ENCODE measurements at places on chromosomes 16 and 17.

DNA sequence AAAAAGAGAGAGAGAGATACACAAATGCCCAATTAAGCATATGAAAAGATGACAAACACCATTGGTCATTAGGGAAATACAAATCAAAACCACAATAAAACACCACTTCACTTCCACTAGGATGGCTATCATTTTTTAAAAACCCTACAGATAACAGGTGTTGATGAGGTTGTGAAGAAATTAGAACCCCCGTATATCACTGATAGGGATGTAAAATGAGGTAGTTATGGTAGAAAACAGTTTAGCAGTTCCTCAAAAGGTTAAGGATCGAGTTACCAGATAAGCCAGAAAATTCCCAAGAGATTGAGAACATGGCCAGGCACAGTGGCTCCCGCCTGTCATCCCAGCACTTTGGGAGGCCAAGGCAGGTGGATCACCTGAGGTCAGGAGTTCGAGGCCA lies 2.8 kb downstream of the P2RX5 start:
- no peak for DNase-seq

DNA sequence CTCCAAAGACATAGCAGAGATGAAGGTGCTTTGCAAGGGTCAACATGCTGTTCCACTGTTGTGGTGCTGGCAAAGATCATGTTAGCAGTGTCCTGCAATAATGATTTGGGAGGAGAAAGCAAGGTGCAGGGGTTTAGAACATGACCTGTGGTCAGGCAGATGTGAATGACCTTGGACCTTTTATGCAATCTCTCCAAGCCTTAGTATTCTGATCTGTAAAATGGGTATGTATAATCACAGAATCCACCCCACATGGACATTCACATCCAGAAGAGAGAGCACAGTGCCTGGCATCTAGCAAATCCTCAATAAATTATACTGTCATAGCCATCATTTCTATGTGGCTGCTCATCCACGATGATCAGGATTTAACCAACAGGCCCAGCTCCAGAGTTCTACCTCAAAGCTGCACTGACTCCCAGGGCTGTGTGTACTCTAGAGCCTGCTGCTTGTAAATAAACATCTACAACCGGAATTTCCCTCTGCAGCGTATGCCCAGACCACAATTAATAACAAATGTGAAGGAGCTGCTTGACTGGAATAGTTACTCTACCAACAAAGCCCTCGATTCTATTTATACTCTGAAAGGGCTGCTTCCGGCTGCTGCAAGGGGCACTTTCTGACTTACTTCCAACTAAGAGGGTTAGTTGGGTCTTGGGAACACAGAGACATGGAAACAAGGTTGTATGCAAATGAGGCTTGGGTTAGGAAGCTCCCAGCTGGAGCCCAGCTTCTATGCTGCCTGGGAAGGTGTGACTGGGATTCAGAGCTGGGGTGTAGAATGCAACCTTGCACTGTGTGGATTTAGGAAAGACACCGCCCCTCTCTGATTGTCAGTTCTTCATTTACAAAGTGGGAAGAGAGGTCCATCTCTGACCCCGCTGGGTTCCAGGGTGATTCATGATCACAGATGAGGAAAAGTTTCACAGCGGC lies 265.2 kb downstream of the XYLT1 start:
- peak; percentile 85 for DNase-seq

DNA sequence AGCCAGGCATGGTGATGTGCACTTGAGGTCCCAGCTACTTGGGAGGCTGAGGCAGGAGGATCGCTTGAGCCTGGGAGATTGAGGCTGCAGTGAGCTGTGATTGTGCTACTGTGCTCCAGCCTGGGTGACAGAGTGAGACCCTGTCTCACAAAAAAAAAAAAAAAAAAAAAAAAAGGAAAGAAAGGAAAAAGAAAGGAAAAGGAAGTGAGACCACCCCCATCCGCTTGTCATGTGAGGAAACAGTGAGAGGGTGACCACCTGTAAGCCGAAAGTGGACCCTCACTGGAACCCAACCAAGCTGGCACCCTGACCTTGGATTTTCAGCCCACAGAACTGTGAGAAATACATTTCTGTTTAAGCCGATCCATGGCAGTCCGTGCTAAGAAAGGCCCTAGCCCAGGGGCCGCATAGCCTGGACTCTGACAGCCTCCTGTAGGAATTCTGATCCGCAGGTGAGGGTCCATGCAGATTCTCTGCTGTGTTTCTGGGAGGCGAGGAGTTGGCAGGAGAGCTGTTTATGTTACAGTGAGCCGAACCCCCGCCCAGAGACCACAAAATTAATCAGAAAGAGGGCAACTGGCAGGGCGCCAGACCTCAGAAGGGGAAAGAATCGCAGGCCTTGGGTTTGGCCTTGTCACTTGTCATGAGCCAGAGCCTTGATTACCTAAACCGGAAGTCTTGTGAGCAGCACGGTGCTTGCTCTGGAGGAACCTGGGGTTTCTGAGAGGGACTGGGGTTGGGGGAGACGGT lies 945 bp downstream of the SGSH start:
- DNase-seq = peak; percentile 2

- no peak for DNase-seq
Observed at GRCh38 chr16:1090620-1091587, 5.1 kb downstream of the C1QTNF8 start.

- no peak for DNase-seq
Observed at GRCh38 chr16:11058832-11059231, 114.5 kb downstream of the CLEC16A start.

GRCh38 chr17:81867170-81867990 lies 3.8 kb downstream of the ARHGDIA start:
- no peak for DNase-seq

DNA sequence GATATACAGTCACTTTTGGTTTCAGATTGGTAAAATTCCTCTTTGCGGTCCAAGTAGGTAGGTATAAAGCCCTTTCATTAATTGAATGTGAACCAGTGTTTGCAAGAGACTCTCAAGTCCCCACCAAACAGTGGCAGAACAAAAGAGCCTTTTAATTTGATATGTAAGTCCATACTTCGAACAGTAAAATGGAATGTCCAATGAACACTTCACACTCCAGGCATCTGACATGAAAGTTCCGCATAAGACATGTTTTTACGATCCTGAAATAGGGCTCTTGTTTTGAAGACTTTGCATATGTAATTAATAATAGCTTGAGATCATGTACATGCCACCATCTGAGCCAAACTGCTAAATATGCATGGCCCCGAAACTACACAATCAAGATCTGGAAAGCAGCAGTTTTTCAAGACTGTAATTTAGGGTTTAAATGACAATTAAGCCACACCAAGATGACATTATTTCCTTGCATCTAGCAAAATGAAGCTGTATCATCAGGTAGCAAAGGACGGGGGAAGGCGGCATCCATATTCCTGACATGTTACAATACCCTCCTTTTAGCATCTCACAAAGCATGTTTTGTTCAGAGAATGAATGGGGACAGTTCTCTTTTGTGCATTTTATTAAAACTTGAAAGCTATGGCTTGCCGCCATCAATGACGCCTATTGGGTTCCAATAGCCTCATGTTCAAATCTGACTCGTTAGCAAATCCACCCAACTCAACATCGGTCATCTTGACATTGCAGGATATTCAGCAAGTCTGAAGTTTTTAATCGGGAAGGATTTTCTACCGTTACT lies 39.4 kb downstream of the LITAF start:
- no peak for DNase-seq

GRCh38 chr17:35293151-35293847 lies 50.4 kb downstream of the SLFN5 start:
- DNase-seq = no peak

DNA sequence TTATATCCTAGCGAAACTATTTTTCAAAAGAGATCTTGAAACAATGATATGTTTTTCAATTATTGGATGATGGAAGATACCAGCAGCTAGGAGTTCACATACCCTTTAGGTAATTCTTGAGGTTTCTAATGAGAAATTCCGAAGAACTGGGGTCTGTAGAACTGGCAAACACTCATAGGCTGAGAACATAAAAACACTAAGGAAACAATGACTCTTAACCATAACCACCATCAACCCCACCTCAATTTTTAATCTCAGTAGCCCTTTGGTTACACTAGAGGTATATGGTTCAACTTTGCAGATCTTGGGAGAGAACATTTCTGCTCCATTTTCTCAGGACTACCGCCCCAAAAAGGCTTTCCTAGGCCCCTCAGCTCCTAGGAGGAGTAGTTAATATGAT lies 65.7 kb upstream of the NPEPPS start:
- no peak for DNase-seq

DNA sequence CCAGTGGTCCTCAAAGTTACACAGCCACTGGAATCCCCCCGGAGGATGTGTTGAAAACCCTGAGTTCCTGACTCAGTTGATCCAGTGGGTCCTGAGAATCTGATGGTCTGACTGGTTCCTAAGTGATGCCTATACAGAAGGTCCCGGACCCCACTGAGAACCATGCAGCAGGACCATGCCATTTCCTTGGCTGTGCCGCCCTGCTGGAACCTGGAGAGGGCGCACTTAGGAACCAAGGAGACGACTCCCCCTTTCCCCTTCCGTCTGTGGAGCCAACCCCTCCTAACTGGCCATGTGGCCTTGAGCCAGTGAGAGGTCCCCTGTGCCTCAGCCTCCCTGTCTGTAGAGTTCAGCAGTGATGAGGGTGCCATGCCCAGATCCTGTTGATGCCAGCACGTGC lies 22.0 kb downstream of the C16orf74 start:
- no peak for DNase-seq

DNA sequence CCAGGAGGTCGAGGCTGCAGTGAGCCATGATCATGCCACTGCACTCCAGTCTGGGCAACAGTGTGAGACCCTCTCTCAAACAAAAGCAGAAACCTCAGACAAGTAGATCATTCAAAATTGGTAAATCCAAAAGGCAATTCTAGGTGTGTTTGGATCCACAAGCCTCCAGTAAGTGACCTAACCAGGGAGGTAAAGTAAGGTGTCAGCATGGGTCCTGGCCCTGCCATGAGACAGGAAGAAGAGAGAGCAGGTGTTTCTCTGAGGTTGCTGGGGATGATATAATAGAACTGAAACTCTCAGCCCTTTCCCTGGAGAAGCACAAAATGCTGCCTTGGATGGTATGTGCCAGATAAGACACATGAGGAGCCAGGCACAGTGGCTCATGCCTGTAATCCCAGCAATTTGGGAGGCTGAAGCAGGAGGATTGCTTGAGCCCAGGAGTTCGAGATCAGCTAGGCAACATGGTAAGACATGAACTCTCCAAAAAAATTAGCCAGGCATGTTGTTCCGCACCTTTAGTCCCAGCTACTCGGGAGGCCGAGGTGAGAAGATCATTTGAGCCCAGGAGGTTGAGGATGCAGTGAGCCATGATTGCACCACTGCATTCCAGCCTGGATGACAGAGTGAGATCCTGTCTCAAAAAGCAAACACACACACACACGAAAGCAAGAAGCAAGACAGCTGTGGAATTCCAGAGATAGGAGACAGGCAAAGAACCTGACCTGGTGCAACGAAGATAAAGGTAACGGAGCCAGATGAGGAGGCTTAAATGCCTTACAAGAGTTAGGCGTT lies 6.5 kb downstream of the TM4SF5 start:
- no peak for DNase-seq

GRCh38 chr16:58020628-58021521 lies 4.7 kb upstream of the MMP15 start:
- no peak for DNase-seq

DNA sequence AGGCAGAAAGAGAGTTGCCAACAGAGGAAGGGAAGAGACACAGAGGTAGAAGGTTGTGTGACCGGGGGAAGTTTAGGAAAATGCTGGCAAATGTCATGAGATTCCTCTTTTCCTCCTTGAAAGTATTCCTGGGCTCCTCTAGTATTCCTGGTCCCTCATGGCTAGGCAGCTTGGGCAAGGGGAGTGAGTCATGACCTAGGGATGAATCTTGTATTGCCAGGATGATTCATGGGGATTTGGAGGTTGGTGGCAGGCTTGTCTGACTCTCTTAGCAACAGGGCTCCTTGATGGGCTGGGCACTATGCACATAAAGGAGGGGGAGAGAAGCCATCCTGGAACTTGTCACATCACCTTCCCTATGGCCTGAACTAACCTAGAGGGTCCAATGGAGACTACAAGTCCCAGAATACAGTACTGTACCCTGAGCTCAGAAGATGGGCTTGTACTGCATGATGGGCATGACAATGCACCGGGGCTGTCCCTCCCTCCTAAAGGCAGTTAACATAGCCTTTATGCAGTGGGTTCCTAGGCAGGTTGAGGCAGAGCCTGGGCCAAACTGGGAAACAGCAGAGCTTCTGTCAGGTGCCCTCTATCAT lies 2.1 kb upstream of the SEZ6 start:
- no peak for DNase-seq
